Omental fat pad (tissue), 4 donors: ENCODE measurements at places on chromosomes 6 and 20. TPM values are rescaled to one million over a fixed set of nuclear protein-coding genes. Genes with fewer than 3 reads are reported as not detected.

The CST5 gene
- total RNA-seq = not detected

DNA sequence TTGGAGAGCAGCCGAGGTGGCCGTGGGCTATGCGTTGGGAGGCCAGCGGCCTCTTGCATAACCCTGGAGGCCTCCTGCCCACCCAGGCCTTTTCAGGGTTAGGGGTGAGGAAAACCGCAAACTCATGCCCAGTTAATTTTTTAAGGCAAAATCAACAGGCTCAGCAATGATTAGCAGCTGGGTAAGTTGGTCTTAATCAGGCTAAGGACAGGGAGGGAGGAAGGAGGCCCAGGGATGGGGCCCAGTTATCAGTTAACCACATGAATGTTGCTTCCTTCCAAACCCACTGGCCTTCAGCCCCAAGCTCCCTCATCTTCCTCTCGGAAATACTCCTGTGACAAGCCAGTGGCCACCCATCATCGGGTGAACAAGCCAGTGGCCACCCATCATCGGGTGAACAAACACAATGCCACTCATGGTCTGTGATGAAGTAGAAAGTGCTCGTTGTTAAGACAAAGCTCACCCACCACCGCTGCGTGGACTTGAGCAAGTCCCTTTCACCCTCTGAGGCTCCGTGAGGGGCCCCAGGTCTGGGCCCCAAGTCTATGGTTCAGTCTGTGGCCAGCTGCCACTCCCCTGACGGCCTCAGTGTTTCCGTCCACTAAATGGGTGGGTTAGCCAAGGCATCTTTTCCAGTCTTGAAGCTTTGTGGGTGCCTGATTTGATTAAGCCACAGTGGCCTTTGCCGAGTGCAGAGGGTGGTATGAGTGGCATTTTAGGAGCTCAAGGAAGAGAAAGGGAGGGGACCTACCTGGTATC lies 39.4 kb downstream of the HNF4A start:
- no peak for DNase-seq

DNA sequence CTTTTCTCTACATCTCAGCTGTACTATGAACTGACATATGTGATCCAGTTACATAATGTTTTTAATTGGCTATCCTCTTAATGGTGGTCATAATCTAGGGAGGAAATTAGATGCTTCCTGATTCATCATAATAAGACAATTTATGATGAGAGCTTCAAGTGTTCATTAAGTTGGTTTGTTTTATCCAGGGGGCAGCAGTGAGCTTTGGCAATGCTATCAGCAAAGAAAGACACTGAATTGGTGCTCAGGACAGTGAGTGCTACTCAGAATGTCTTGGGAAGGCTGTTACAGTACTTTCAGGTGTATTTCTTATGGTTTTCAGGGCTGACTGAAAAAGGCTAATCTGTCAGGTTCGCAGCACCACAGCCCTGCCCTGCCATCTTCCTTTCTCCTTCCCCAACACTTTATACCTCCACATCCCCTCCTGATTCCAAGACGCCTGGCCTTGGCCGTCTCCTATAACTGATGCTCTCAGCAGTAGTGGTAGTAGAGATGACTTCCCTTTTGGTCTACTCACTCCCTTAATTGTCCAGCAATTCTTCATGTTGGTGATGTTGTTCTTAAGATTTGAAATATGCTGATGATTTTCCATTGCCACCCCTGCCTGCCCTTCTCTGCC lies 67.0 kb upstream of the TNFAIP3 start:
- DNase-seq = no peak

- DNase-seq = no peak
Measured at GRCh38 chr6:56838016-56838555, 116.8 kb upstream of the BEND6 start.

- no peak for DNase-seq
Measured at GRCh38 chr20:61845233-61845671, 220.4 kb downstream of the TAF4 start.

DNA sequence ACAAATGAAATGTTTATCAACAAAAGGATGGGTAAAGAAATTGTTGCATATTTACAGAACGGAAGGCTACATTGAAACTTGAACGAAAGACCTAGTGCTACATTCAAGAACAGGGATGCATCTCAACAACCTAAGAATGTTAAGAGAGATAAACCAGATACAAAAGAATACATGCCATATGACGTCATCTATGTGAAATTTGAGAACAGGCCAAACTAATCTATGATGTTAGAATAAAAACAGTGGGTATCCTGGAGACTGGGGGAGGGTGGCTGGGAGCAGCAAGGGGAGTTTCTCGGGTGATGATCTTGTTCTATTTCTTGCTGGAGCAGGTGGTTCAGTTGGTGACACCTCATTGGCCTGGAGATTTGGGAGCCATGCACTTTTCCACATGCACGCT lies 81.5 kb downstream of the SULF2 start:
- no peak for DNase-seq

DNA sequence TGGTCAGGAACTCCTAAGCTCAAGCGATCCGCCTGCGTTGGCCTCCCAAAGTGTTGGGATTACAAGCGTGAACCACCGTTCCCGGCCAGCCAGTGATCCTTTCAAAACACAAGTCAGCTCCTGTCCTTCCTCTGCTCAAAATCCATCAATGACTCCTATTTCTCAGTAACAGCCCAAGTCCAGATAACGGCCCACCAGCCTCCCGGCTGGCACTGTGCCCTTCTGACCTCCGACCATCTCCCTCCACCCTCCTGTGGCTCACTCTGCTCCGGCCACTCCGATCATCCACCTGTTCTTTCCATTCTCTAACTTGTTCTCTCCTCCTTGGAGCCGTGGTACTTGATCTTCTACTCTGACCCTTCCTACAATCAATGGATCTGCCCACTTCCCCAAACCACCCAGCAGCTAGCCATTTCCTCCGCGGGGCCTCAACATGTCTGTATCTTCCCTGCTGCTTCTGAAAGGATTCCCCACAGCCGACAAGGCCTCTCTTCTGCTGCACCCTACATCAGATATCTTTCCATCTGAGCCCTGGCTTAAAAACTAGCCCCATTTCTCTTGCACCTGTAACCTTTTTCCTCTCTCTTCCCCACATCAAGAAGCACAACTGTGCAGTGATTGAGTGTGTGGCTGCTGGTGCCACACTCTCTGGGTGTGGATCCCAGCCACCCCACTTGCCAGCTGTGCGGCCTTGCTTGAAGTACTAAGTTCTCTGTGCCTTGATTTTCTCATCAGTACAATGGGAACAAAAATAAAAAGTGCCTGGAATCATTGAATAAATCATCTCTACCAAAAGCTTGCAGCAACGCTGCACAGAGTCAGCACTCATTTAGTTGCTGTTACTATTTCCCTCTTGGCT lies 6.1 kb upstream of the ZMYND8 start:
- no peak for DNase-seq

The RAB44 gene
- 2.4 TPM for total RNA-seq

The EFHC1 gene
- total RNA-seq = 26.8 TPM

DNA sequence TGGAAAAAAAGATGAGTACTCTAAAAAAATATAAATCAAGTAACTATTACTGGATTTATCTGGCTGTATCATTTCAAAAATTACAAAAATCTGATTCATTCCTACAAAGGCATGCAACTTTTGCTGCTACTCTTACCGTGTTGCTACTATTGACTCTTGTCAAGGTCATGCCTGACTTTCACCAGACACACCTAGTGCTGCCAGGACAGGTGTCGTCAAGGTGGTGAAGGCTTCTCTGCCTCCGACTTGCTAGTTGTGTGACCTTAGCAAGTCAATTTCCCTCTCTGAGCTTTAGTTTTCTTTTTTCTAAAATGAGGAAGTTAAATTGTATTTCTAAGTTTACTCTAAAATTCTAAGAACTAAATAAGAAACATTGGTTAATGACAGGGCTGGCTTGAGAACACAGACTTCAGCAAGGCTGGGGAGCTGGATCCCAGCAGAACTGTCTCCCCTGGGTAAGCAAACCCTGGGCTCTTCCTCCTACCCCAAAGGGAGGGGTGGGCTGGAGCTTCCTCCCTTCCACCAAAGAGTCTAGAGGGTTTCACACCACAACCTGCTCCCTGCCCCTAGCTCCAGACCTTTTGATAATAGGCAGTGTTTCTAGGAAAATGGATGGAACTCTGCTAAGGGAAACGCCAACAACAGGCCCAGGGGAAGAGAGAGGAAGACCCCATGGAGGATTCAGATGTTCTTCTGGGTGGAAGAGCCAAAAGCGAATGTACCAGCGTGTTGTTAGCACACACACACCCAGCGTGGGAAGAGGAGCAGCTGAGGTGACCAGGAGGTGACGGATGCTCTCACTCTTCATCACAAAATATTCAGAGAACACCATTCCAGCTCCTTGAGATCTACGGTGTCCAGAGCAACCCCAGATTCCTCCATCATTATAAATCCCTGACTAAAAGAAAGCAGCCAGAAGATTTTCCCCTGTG lies 47.9 kb upstream of the CITED2 start:
- DNase-seq = no peak

The DLK2 gene
- not detected for total RNA-seq

The SNAP91 gene
- total RNA-seq = 0.13 TPM

DNA sequence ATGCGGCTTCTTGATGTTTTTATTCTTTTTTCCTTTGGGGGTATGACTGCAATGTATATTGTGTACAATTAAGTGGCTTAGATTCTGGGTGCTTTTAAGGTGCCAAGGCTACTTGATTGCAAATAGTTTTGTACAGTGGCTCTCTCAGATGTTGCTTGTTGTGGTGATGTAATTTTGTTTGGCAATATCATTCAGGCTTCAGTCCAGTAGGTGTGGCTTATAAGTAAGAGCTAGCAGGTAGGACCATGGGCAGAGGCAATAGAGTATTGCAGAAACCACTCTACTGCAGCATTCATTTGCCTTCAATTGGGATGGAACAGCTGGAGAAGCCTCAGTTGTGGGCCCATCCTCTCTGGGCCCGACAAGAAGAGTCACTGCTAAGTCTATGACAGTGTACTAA lies 407.9 kb upstream of the MAN1A1 start:
- no peak for DNase-seq

GRCh38 chr6:21404577-21404976 lies 189.0 kb upstream of the SOX4 start:
- DNase-seq = no peak

DNA sequence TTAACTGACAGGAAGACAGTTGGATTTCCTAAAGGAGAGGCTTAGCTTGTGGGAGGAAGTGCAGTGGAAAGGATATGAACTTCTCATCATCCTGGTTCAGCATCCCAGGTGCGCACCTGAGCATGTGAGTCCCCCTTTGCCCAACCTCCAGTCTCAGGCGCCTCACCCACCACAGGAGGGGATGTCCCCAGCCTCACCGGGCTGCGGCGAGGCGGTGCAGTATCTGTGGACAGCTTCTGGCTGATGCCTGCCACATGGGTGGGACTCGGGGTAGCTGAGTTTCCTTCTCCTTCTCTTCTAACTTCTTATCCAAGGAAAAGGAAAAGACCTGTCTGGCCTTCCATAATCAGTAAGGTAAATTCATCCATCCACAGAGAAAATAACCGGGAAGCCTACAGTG lies 539.3 kb upstream of the AGPAT4 start:
- no peak for DNase-seq

DNA sequence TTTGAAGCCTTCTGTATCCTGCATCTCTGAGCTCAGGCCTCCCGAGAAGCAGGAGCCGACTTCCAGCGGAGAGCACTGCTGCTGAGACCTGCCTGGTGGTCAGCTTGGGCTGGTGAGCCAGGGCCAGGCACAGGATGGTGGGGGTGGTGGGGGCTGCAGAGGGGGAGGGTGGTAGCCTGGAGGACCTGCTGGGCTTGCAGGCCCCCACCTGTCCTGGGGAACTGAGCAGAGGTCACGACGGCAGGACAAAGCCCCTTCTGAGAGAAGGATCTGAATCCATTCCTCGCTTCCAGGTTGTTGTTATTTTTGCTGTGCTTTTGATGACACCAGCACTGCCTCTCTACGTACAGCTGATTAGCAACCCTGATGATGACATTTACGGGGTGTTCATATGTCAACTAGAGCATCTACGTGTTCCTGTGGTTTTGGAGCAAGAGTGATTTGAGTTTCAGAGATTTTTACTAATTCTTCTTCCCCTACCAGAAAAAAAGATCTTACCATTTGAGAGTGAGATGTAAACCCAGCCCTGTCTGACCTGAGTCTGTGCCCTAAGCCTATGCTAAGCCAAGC lies 35.7 kb upstream of the CD93 start:
- DNase-seq = no peak

GRCh38 chr20:39245685-39246311 lies 283.7 kb downstream of the DHX35 start:
- no peak for DNase-seq

- DNase-seq = peak; percentile 27
Measured at GRCh38 chr6:12605888-12606345, 110.7 kb upstream of the PHACTR1 start.

- no peak for DNase-seq
Measured at GRCh38 chr6:146813554-146813953, 214.8 kb downstream of the ADGB start.

DNA sequence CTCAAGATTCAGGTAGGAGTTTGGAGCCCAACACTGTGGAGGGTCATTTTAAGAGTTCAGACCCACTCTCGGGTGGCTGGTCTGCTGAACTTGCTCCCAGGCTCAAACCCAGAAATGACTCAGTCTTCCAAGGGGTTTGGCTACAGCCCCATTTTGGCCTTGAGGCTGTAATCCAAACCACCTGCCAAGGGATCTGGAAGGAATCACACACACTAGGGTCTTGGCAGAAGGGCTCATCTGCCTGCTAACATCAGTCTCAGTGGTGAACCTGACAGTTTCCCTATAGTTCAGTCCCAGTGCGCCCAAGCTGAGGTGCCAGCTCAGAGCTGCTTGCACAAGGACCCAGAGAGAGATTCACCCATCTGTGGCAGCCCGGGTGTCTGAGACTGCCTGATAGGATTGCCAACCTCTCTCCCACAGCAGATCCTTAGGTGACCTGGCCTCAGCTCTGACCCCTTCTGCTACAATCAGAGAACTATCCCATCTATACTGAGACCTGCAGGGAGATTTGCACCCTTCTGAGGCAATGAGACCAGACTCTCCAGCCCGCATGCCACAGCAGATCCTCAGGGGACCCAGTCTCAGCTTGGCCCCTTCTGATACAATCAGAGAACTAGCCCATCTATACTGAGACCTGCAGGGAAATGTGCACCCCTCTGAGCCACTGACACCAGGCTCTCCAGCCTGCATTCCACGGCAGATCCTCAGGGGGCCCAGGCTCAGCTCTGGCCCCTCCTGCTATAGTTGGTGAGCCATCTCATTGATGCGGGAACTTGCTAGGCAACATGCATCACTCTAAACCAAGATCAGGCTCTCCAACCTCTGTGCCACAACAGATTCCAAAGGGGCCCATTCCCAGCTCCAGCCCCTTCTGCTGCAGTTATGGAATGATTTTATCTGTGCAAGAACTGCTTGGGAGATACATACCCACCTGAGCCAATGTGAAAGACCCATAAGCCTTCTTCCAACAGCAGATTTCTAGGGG lies 48.2 kb downstream of the THBS2 start:
- no peak for DNase-seq

- DNase-seq = no peak
Measured at GRCh38 chr20:5448449-5449118, 131.8 kb upstream of the PROKR2 start.
